Occipital lobe (tissue), 3 donors: ENCODE measurements at places on chromosomes 1 and 21. TPM values are rescaled to one million over a fixed set of nuclear protein-coding genes. Genes with fewer than 3 reads are reported as not detected.

The KANK4 gene
- total RNA-seq = 0.47 TPM

- no peak for DNase-seq
These were observed 61.2 kb upstream of the DPH5 start for GRCh38 chr1:101086783-101087182.

- DNase-seq = no peak
These were observed 85.7 kb downstream of the ITPKB start for GRCh38 chr1:226653311-226653921.

DNA sequence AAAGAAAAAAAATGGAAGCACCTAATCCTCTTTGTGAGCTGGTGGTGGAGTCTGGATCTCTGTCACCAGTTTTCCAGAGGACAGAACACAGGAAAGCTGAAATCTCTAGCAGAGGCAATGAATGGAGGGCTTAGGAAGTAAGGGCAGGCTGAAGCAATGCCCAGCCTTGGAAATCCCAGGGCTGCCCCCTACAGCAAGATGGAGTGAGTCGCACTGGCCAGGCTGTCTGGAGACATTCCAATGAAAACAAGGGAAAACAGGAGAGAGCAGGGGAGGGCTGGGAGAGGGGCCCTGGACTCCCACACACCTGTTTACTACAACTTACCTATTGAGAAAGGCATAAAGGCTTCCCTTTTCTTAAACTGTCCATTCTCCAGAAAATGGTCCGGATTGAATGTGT lies 25.9 kb downstream of the CYP2J2 start:
- DNase-seq = no peak

- no peak for DNase-seq
These were observed 78.9 kb downstream of the PTPRU start for GRCh38 chr1:29315262-29315661.

The OR2L5 gene
- 0.62 TPM for total RNA-seq

- no peak for DNase-seq
These were observed 15.4 kb downstream of the CEP350 start for GRCh38 chr1:179969962-179970361.

GRCh38 chr1:168288311-168289052 lies 7.8 kb downstream of the TBX19 start:
- no peak for DNase-seq

DNA sequence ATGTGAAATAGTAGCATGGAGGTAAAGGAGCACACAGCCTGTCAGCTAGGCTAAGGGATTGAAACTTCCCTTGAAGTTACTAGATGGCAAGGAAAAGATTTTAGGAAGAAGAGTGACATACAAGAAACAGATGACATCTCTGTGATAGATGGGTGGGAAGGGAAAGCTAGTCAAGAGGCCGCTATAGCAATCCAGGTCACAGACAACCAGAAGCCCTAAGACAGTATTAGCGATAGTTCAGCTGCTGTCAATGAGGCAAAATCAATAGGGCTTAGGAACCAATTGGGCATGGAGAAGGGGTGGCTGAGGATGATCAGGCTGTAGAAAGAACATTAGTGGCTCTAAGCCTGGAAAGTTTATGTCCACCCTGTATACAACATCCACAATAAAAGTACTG lies 111.1 kb downstream of the GLUL start:
- DNase-seq = no peak

DNA sequence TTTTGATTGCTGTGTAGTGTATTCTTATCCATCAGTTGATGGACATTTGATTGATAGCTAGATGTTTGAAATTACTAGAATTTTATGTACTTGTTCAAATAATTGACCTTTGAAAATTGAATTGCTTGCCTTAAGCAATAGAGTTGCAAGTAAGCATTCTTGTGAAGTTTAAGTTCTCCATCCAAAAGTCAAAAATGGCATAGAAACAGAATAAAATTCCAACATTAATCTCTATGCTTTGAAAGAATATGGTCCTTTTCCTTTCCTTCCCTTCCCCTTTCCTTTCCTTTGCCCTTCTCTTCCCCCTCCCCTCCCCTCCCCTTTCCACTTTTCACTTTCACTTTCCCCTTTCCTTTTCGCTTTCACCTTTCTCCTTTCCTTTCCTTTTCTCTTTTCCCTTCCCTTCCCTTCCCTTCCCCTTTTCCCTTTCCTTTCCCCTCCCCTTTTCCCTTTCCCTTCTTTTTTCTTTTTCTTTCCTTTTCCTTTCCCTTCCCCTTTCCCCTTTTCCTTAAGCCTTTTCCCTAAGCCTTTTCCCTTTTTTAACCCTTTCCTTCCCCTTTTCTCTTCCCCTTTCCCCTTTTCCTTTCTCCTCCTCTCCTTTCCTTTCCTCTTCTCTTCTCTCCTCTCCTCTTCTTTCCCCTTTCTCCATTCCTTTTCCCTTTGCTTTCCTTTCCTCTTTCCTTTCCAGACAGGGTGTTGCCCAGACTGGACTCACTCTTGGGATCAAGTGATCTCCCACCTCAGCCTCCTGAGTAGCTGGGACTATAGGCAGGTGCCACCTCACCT lies 67.4 kb downstream of the SASS6 start:
- no peak for DNase-seq

- DNase-seq = no peak
These were observed at the start of gene CD34 for GRCh38 chr1:207910591-207911354. CD34 (minus strand) TSS chr1:207911125; CDS start chr1:207911080, 45 bp downstream.

- DNase-seq = peak; percentile 54
These were observed 5.1 kb upstream of the LAMTOR5 start for GRCh38 chr1:110412576-110412975.

- DNase-seq = no peak
These were observed 183.6 kb downstream of the S1PR1 start for GRCh38 chr1:101420406-101420805.

DNA sequence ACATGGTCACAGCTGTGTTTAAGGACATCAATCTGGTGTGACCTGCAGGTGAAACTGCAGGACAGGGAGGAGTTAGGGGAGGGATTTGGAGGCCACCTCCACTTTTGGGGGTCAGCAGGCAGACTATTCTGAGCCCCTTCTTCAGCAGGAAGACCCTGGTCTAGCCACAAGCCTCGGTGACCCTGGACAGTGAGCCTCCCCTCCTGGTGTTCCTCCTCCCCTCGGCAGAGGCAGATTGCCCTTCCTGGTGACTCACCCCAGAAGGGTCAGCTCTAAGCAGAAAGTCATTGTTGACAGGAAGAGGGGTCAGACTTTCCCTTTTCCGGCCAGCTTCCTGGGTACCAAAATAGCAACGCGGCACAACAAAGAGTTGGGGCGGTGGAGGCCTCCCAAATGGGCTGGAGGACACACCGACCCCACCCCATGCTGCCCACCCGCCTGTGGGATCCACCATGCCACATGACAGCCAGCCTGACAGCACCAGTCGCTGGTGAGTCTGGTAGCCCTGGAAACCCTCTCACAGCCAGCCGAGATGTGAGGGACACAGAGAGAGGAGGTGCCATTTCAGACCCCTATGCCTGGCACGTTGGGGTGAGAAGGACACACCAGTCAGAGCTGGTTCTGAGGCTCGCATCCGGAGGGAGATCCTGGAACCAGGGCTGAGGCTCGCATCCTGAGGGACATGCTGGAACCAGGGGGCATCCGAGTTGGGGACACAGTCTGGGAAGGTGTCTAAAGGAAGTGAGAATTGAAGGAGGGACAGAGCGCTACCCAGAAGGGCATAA lies 14.7 kb upstream of the CSF1 start:
- no peak for DNase-seq
